COLO829 (cell line): ENCODE measurements at places on chromosomes 3 and 15.

- no peak for DNase-seq
Observed at GRCh38 chr3:169541528-169541927, 122.0 kb downstream of the MECOM start.

- no peak for DNase-seq
Observed at GRCh38 chr15:62681939-62682896, 360.3 kb upstream of the TPM1 start.

DNA sequence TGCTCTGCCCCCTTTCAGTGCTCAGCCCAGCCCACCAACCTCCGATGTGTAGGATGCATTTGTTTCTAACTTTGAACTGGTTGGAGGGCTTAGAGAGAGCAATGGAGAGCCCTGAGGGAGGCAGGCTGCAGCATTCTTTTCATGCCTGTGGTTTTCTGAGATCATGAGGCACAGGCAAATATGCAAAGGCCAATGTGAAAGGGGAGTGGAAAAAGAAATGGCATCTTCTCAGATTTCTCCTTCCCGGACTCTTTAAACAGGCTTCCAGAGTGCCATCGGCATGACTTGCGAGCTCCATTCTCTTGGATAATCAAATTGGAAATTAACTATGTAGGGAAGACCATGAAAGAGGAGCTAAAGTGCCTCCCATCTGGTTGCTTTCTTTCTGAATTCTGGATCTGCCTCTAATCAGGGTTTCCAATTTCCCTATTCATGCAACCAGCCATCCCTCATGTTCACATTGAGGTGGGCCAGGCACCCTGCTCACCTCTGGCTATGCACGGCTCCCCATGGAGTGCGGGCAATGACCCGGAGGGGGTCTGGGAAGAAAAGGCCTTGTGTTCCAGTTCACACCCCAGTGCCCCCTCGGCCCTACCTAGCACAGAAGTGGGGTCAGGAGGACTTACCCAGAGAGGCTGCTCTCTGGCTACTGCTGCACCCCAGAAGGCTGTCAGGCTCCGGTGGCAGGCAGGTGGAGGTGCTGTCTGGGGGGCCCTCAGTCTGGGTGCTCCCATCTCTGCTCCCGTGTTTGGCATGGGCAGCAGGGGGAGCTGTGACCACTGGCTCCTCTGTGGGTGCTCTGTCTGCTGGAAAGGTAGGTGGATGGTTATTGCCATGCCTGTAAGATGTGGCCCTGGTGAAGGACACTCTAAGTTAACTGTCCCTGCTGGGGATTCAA, 16.1 kb downstream of the AMOTL2 start:
- peak; percentile 94 for DNase-seq

- DNase-seq, result no peak
Observed at GRCh38 chr15:91268510-91268909, 168.5 kb downstream of the SV2B start.

- DNase-seq, result no peak
Observed at GRCh38 chr15:88493844-88494243, 26.3 kb downstream of the MRPS11 start.

DNA sequence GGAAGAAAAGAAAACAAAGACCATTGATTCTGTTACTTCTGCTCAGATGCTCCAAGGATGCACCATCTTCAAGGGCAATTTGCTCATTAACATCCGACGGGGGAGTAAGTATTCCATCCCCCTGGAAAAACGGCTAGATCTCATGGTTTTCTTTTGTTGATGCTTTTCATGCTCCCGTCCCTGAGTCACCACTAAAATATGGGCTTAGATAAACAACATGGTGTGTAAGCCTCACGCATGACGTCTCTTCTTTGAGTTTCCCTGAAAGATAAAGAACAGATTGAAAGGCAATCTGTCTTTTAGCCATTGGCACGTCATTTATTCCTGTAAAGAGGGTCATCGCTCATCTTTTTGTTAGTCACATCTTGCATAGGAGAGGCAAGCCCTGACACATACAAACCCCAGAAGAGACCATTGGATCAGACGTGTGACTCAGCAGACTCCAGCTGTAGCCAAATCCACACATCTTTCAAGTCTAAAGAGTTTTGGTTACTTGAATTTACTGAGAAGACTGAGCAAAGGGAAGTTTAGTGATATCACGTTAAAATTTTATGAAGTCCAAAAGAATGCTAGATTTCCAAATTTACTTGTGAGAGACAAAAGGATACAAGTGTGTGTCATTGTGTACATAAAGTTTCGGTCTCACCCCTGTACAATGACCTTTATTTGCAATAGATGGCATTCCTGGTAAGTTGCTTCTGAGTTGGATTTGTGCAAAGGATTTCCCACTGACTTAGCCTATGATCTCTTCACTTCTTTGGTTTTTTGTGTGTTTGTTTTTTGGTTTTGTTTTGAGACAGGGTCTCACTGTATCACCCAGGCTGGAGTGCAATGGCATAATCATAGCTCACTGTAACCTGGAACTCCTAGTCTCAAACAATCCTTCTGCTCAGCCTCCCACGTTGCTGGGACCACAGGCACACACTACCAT, 110.5 kb downstream of the PGPEP1L start:
- DNase-seq, result peak; percentile 100

- DNase-seq, result no peak
Observed at GRCh38 chr15:58684751-58685150, 64.8 kb downstream of the ADAM10 start.

GRCh38 chr15:77578641-77579372, 53.9 kb downstream of the LINGO1 start:
- DNase-seq, result no peak

- no peak for DNase-seq
Observed at GRCh38 chr3:113985541-113985940, 37.7 kb downstream of the ZDHHC23 start.

GRCh38 chr15:32674681-32675080, 33.2 kb downstream of the SCG5 start:
- no peak for DNase-seq

- no peak for DNase-seq
Observed at GRCh38 chr3:46283881-46284450, 41.7 kb downstream of the CCR3 start.

- DNase-seq, result no peak
Observed at GRCh38 chr3:127068111-127068810, 85.3 kb downstream of the PLXNA1 start.

GRCh38 chr15:55879181-55879580, 114.2 kb downstream of the NEDD4 start:
- no peak for DNase-seq

- DNase-seq, result no peak
Observed at GRCh38 chr15:58069008-58069407, 3.5 kb upstream of the ALDH1A2 start.

- DNase-seq, result no peak
Observed at GRCh38 chr3:123080864-123081562, 14.2 kb downstream of the PDIA5 start.

DNA sequence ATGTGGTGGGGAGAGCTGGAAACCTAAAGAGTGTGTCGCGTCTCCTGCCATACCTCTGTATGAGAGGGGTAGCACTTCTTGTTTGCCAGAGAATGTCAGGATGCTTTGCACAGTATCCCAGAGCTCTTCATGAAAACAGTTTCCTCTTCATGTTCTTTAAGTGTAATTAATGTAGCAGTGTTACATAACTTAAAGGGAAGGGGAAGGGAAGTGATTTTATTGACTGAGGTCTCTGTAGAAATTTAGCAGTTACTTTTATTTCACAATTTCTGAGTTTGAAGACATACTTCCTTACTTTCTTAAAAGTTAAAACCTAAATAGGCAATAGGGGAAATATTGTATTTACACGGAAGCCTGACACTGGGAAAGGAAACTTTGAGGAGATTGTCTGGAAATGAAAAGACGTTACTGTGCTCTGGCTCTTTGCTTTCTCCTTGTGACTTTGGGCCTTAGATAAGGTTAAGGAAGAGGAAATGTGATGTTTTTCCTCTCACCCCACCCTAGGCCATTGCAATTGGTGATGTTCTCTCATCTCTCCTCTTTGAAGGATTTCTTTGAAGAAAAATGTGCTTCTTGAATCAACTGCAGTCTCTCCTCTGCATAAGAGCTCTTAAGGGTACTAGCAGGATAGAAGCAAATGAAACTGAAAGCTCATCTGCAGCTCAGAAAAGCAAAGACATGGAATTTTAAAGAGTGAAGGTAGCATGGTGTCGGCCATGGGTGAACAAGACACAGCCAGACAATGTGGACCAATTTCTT, 6.0 kb downstream of the NXPE3 start:
- DNase-seq, result no peak
